Left lobe of liver (tissue), 2 donors: ENCODE measurements at places on chromosomes 6 and 20. TPM values are rescaled to one million over a fixed set of nuclear protein-coding genes. Genes with fewer than 3 reads are reported as not detected.

Gene ZFP57
- total RNA-seq: not detected

Gene RBBP8NL
- not detected for total RNA-seq

Gene BPIFB4
- total RNA-seq: not detected

Gene C6orf89
- total RNA-seq: 34.1 TPM

Gene FERMT1
- total RNA-seq: 0.23 TPM

Gene RUNX2
- 0.15 TPM for total RNA-seq

Gene PLCB4
- total RNA-seq: 0.23 TPM

Gene PAX1
- total RNA-seq: not detected

DNA sequence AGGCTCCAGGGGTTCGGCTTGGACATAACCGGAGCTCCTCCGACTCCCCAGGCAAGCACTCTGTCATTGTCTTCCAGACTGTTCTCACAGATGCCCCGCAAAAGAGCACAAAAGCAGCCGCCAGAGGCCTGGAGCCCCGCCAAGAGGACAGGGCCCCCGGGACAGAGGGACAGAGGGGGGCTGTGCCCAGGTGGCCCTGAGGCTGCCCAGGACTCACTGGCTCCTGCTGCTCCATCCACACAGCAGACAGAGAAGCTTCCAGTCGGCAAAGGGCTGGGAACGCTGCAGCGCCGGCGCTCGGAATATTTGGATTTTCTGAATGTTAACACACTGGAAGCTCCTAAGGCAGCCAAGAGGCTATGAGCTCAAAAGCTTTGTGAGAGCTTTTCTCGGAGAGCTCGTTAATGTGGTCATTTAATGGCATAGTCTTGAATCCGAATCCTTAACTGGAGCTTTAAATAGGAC, 68.0 kb upstream of the QKI start:
- DNase-seq: no peak

- DNase-seq: no peak
These were observed 46.9 kb downstream of the HLA-A start for GRCh38 chr6:29989211-29989610.

- no peak for DNase-seq
These were observed 7.2 kb upstream of the CCNC start for GRCh38 chr6:99575544-99576227.

DNA sequence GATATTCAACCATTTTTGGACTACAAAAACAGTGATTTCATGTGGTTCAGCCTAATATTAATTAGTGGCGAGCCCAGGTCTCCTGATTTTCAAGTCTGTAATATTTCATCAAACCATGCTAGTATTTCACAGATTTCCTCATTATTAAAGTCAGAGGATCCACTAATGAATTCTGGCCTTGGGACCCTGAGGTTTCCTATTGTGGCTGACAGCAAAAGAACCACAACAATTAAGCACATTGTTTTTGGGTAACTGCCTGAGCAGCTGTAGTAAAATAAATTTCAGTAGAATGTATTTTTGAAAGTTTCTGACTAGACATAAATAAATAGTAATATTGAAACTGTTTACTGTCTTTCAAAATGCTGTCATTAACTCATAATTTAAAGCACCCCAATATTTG, 630.7 kb upstream of the MMS22L start:
- no peak for DNase-seq

- DNase-seq: no peak
These were observed 113.1 kb downstream of the TTLL2 start for GRCh38 chr6:167437888-167438484.

- DNase-seq: no peak
These were observed 110.1 kb downstream of the NCOA3 start for GRCh38 chr20:47611785-47612184.

DNA sequence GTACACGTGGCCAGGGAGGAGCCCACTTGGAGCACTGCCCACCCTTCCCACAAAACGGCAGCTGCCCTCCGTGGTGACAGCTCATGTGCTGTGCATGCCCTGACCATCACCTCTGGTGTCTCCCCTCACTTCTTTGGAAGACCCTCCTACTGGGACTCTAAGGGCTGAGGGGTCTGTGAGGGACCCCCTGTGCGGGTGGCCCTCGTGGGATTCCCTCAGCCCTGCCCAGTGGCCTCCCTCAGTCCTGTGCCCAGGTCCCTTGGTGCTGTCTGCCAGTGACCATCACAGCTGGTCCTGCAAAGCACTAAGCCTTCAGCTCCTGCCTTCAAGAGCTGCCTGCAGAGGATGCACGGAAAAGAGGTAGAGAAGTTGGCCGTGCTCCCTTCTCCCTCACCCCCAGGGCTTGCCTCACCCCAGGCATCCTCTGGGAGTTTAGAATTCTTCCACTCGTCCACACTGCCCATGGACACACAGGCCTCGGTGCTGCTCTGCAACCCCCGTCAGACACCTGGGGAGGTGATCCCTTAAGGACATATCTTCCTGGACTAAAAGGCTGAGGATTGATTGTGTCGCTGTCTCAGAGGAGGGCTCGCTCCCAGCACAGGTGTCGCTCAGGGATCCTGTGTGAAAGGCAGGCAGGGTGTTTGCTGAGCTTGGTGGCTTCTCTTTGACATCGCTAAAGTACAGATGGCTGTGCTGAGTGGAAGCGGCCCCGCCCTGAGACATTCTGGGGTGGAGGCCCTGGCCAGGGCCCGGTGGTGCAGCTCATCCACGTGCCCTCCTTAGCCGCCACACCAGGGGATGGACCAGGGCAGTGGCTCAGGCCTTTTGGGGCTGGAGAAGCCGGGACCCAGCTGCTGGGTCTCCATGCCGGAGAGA, 119.5 kb upstream of the FRMD1 start:
- no peak for DNase-seq

DNA sequence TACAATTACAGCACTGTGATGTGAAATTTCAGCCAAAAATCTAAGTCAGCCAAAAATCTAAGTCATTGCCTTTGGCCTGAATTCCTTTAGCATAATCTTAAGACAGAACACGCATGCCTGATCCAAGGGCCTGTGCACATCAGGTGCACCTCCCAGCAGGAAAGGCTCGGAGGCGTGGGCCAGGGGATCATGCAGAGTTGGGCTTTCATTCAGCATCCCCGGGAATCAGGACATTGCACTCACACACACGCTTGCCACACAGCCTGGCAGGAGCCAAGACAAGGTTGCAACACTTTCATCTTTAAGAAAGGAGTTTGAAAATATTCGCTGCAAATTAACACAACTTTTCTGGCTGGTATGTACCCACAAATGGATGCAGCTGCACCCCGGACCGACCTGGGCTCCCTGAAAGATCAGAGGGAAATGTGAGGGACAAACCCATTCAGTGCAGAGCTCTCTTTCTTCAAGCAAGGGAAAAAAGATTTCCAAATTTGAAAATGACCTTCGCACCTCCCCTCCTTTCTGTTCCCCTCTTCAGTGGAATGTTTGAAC, 48.8 kb downstream of the ERMARD start:
- DNase-seq: peak; percentile 66

DNA sequence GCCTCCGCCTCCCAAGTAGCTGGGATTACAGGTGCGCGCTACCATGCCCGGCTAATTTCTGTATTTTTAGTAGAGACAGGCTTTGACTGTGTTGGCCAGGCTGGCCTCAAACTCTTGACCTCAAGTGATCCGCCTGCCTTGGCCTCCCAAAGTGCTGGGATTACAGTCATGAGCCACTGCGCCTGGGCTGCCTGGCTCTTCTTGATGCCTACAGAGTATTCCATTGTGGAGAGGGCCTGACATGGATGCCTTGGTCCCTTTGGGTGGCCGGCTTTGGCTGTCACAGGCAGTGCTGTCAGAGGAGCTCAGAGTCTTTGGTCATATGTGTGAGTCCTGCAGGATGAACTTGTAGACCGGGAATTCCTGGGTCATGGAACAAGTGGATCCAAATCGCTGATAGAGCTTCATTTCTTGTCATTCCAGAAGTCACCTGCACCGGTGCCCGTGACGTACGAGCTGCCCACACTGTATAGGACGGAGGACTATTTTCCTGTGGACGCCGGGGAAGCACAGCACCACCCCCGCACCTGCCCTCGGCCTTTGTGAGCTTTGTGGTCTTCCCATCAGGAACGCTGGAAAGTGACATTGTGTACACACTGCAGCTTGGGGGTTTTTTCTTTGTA, 55.1 kb downstream of the ADNP start:
- no peak for DNase-seq

DNA sequence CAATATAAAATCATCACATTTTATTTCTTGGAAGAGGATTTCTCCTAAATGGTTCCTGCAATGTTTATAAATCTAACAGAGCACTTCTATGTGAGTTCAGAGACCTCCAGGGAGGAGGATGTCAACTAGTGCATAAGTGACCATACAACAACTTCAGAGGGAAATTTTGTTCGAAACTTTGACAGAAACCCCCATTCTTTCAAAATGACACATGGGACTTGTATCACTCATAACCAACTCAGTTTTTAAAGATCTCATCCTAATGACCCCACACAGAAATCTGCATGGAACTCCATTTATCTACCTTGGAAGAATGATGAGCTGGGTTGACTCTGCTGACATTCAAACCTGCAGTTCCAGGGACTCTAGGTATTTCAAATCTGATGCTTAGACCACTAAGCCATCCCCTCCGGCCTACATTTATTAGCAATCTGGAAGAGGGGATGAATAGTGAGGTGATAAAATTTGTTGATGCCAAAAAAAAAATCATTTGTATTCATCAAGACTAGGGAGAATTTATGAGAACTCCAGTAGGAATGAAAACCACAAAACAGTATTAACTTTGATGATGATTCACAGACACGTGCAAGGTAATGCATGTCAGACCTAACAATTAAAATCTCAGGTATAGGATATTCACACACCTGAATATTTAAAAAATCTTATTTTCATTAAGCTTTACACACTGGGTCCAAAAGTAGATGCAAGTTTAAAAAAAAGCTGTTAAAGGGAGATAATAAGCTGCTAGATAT, 153.0 kb downstream of the REV3L start:
- no peak for DNase-seq

GRCh38 chr20:44754554-44754953, 8.9 kb downstream of the KCNK15 start:
- no peak for DNase-seq

DNA sequence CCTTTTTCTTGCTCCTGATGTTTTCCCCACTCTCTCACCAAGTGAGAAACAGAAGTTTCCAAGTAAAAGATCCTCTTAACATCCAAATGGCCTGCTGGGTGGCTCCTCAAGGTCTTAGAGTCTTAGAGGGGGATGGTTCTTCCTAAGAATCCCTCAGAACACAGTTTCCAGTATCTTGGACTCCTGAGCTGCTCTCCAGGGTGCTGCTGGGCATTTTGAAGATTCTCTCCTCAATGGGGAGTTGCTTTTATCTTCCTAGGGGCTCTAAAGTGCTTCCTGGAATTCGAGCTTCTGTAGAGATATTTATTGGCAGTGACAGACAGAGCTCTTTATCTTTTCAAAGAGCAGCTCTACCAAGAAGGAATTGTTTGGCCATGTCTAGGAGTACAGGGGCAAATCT, 70.8 kb upstream of the SLC35B3 start:
- no peak for DNase-seq

- DNase-seq: no peak
These were observed 141.2 kb downstream of the CDK19 start for GRCh38 chr6:110674096-110674495.

GRCh38 chr6:149052350-149053106, 265.0 kb upstream of the TAB2 start:
- no peak for DNase-seq

GRCh38 chr20:9093218-9093957, 24.5 kb downstream of the PLCB4 start:
- DNase-seq: no peak

DNA sequence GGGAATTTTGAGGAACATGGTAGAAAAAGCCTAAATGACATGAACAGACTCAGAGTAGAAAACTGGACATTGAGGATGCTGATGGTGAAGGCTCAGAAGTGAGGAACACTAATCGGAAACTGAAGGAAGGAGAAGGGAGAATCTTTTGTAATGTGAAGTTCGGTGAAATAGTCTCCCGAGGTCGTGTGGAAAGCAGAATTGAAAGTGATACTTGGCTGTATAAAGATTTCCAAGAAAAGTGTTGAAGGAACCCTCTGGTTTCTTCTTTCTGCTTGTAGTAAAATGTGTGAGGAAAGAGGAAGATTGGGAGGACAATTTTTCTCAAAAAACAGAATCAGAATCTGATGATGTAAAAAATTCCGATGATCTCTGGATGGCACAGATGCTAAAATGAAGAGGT, 115.4 kb downstream of the LAMP5 start:
- no peak for DNase-seq

- DNase-seq: peak; percentile 66
These were observed 294.4 kb upstream of the PRDM1 start for GRCh38 chr6:105791583-105792318.

DNA sequence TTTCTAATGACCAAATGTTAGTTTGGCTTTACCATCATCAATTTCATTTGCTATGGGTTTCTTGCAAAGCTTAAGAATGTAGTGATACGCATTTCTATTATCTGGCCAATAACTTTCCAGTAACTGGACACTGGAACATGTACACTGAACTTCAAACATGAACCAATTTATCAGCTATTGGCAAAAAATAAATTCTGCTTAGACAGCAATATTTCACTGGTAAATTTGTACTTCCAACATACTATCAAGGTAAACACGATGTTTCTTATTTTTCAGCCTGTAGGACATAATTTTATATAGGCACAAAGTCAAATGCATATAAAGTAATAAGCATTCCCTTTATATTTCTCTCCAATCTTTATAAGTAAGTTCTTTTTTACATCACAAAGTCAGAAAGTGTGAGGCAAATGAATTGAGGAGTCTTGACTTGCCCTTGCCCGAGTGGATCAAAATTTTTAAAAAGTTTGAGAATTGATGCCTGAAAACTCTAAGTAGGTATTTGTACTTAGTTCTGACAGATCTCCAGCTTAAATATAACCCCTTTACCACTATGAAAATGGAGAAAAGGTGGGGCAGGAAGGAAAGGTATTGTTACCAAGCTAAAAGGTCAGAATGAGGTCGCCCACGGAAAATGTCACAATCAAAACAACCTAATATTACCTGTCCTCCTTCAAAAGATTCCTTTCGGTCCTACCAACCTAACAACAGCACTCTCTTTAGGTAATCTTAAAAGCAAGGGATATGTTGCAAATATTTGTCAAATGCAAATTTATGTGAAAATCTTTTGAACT, 41.3 kb downstream of the STK38 start:
- DNase-seq: no peak

- no peak for DNase-seq
These were observed 84.9 kb downstream of the ASCC3 start for GRCh38 chr6:100796049-100796823.

DNA sequence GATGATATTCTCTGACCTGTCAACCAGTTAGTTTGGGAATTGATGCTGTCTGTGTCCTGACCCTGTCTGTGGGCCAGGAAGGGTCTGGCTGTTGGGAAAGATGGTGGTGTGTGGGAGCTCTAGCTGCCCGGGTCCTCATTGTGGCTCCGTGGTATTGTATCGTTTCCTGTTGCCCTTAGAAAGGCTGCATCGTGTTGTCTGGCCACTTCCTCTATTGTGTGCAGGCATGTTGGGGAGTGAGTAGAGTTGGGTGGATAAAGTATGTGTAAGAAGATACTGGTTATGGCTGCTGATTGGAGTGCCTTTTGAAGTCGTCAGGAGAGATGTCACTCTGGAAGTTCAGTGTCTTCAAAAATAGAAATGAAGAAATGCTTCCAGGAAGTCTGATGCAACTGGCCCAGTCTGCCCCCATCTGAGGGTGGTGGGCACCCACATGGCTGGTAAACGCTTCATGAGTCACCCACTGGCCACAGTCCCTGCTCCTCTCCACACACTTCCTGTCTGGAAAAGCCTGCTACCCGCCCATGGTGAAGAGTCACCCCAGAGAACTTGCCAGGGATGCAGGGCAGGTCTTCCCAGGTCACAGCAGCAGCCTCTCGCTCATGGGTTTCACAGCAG, 27.9 kb downstream of the PPARD start:
- no peak for DNase-seq
